Astrocyte (in vitro differentiated cells and primary cell): ENCODE measurements at places on chromosomes 12 and 14. TPM values are rescaled to one million over a fixed set of nuclear protein-coding genes. Genes with fewer than 3 reads are reported as not detected.

GRCh38 chr12:119603767-119604166, 10.2 kb downstream of the TMEM233 start:
- DNase-seq: no peak

- peak; percentile 20 for DNase-seq
These were observed 50.1 kb downstream of the KLRG1 start for GRCh38 chr12:9039397-9039977.

- DNase-seq: peak; percentile 76
These were observed 125.6 kb upstream of the NOS1 start for GRCh38 chr12:117486840-117487659.

DNA sequence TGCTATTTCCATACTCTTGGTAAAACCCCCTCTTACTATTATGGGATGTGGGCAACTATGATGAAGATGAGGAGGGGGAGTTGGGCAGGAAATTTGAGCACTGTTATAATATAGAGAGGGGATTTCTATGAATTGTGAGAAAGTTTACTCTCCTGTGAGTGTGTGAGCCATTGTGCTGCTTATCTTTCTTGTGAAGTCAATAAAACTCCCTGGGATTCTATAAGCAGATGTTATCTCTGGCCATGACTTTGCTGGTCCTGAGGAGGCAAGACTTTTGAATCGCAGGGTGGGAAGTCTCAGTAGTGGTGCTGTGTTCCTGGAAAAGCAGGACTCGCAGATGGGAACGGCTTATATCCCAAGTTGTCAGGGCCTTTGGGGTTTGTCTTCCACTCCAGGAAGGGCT, 62.2 kb downstream of the EMP1 start:
- DNase-seq: no peak

GRCh38 chr14:50798048-50798421, 32.9 kb downstream of the NIN start:
- no peak for DNase-seq

DNA sequence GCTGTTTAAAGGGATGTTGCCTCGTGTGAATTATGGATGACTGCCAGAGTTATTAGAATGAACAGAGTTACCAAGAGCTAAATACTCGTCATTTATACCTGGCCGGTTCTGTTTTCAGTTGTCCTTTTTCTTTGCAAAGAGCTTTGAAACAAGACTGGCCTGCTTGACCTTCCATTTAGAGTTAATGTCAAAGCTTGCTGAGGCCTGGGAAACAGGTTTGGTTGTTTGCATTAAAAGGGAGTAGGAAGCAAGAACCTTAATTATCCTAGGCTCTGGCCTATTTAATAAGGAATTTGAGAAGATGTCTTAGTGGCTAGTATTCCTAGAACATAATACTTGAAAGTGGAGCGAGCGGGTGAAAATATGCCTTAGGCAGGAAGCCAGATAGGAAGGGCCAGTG, 233.3 kb downstream of the CACNA1C start:
- DNase-seq: no peak

- DNase-seq: no peak
These were observed 9.2 kb upstream of the NUAK1 start for GRCh38 chr12:106147956-106148355.

DNA sequence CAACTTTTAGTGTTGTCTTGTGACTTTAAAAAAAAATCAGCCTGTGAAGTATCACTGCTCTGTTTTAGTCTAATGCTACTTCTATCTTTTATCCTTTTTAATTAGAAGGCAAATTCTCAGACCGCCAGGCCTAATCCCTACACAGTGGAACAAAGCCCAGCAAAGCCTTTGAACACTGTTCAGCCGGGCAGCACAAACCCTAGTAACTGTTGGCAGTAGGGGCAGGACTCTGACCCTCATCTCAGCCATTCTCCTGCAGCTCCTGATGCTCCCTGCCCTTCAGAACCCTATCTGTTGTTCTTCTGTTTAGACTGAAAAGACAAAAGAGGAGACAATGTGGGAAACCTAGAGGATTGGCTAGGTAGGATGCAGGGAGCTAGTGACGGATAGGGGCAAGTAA, 78.0 kb upstream of the OTX2 start:
- DNase-seq: no peak

GRCh38 chr14:76985540-76986230, 42.8 kb downstream of the IRF2BPL start:
- peak; percentile 29 for DNase-seq

DNA sequence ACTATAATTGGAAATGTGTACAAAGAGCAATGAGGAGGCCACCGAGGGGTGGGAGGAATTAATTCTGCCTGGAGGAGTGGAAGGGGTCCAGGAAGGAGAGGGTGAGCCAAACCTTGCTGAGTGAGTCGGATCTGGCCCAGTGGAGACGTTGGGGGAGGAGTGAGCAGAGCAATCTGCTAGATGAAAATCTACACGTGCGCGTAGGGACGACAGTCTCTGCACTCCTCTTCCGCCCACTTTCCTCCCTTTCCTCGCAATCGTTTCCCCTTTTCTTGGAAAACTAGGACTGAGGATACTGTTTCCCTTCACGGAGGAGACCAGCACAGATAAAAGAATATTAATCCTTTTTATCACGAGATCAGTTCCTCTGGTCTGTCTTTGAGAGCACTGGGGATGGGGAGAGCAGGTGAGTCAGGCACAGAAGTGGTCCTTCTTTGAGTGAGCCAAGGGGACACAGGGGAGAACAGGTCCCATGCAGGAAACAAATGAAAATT, 2.9 kb upstream of the NAB2 start:
- peak; percentile 44 for DNase-seq

DNA sequence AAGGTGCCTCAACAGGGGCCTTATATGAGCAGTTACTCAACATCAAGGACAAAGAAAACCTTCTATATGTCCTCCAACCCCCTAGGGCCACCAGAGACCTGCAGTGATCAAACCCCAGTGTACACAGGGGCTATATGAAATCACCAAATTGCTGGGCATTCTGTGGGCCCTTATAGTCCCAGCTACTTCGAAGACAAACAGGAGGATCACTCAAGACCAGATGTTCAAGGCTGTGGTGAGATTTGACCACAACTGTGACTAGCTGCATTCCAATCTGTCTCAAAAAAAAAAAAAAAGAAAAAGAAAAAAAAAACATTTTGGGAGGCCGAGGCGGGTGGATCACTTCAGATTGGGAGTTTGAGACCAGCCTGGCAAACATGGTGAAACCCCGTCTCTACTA, 51.0 kb upstream of the PRB2 start:
- no peak for DNase-seq

GRCh38 chr12:124015494-124016461, 42.8 kb downstream of the ZNF664 start:
- DNase-seq: no peak

DNA sequence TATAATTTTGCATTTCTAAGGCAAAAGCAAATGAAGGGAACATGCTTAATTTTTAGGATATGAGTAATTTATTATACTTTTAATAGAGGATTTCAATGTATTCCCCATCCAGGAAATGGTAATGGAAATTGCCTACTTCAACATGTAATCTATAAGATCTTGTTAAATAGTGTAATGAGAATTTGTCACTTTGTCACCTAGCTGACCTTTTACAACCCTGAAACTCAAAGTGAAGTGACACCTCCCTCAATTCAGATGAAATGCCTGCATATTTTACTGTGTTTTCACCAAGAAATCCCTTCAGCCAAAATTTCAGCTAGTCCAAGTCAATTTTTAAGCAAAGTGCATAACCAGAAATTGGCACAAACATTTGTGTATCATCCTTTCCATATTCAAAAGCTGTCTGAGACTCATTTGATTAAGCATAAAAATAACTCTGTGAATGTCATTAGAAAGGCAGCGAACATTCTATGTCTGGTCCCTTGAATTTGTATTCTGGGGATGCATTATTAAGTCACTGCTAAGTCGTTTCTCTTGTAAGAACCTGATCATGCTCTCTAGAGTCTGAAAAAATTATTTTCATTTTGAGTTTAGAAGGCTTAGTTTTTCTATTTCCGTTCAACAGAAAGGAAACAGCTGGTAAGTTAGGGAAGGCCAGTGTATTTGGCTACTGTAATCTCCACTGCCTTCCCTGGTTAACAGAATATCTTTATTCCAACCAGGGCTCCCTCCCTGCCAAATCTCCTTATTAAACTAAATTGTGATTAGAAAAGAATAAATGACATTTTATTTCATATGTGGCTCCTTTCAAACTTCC, 100.8 kb downstream of the IGF1 start:
- no peak for DNase-seq

DNA sequence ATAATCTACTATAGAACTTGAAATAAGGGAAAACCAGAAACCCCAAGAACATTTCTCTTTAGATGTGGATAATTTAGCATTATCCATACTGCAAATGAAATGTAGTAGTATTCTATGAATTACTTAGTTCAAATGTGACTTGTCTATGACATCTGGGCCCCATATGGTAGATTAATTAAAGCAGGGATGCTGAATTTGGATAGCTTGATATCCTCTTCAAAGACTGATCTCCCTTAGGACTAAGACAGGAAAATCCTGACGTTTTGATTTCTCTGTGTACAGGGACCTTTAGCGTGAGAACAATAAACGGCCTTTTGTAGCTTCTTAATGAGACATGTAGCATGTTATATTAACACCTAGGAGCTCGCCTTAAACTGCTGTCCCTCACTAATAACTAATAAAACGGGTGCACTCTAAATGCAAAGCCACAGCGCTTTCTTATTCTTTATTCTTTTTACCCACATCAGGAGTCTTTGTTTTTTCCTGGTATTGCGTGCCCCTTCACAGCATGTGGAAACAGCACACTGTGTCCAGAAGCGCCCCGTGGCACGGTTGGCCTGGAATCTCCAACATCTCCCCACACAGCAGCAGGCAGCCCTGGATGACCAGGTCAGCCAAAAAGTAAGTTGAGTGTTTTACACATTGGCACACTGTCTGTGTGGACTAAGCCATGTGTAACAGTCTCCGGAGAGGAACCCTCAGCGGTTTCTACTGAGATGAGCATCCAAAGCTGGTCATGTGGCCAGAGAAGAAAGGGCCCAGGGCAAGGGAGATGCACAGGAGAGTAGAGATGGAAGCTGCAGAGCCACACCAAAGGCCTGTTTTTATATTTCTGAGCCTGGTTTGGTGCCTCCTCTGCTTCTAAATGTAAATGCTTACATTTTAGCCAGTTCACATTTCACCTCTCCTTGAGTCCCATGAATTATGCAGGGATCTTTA, 93.1 kb downstream of the SRGAP1 start:
- DNase-seq: no peak

DNA sequence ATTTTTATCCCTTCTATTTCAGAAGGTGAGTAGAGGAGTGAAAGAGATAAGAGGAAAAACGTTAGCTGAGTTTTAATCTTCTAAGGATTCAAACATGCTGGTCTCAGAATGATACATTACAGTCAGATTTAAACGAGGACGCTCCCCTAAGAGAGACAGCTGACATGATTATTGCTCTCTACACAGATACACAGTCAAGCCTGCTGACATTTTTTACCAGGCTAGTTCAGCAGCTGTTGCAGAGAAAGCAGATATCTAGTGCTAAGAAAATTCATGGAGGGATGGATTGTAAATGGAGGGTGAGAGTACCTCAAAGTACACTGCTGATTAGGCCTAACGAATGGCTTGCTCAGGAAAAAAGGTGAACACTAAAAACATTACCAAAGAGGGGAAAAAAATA, 31.9 kb upstream of the SOS2 start:
- DNase-seq: no peak

GRCh38 chr12:29869946-29870345, 86.2 kb upstream of the TMTC1 start:
- DNase-seq: no peak

- peak; percentile 82 for DNase-seq
These were observed 332.9 kb downstream of the BCAT1 start for GRCh38 chr12:24615967-24616411.

GRCh38 chr12:79020106-79020505, 155.5 kb downstream of the SYT1 start:
- DNase-seq: peak; percentile 56

DNA sequence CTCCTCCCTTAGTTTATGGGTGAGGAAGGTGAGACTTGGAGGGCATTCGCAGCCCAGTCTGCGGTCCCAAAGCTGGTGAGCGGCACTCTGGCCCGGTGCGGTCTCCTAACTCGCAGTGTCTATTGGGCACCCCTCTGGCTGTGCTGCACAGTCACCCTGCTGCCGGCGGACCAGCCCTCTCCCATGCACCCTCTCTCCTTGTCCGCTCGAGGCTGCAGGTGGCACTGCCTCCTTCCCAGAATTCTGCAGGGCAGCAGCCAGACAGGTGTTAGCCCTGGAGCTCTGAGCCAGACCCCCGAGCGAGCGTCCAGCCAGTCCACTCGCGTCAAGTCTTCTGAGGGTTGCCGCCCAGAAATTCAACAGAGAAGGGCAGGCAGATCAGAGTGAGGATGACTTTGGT, 56.8 kb upstream of the DYNC1H1 start:
- no peak for DNase-seq

DNA sequence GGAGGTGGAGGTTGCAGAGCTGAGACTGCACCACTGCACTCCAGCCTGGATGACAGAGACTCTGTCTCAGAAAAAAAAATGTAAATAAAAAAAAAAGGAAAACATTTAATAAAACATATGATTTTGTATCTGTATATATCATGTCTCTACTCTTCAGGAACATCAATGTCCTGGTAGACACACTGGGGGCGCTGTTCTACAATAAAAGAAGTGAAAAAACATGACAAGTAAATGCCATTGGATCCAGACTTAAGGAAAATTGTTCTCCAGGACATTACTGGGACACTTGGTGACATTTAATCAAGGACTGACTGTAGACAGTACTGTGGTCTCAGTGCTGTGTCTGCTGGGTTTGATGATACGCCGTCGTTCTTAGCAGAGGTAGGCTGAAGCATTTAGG, 15.5 kb upstream of the KLC1 start:
- no peak for DNase-seq

DNA sequence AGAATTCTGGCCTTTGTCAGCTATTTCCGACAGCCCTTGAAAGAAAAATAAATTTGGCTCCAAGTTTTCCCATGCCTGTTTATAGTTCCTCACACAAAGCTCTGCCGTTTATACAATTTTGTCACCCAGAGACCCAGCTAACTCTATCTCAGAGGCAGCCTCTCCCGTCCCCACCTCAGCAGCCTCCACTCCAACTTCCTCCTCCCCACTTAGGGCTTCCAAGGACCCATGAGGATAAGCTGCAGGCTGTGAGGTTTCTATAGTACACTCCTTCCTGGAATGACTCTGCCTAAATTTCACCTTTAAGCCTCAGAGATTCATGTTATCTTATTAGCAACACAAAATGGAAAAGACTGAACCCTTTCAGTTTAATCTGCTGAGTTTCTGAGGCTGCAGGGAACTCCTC, 71.8 kb downstream of the TTC9 start:
- no peak for DNase-seq

- DNase-seq: no peak
These were observed 67.2 kb downstream of the CCDC88C start for GRCh38 chr14:91350483-91350812.

GRCh38 chr14:69711881-69712560, 54.9 kb upstream of the SRSF5 start:
- peak; percentile 59 for DNase-seq

GRCh38 chr12:91138337-91138920, 27.1 kb upstream of the LUM start:
- no peak for DNase-seq

- no peak for DNase-seq
These were observed 32.0 kb upstream of the SEL1L start for GRCh38 chr14:81565441-81566290.

Gene GARIN6
- total RNA-seq: not detected in 2 replicates

Gene PLD4
- 0.14 and 0.60 TPM in 2 replicates for total RNA-seq

Gene CDK17
- total RNA-seq: 53.0 and 64.2 TPM in 2 replicates

Gene OAS2
- 94.2 and 132 TPM in 2 replicates for total RNA-seq

Gene CMKLR1
- 0.57 and 2.2 TPM in 2 replicates for total RNA-seq

Gene EGLN3
- 13.3 and 24.5 TPM in 2 replicates for total RNA-seq

Gene KRT8
- total RNA-seq: 2,321 and 2,570 TPM in 2 replicates

Gene BORCS5
- 8.1 and 10.4 TPM in 2 replicates for total RNA-seq

Gene AQP2
- not detected in 2 replicates for total RNA-seq

Gene GPATCH2L
- total RNA-seq: 54.3 and 60.8 TPM in 2 replicates

Gene ENDOU
- total RNA-seq: not detected in 2 replicates

Gene CLBA1
- 6.3 and 7.2 TPM in 2 replicates for total RNA-seq

Gene ANKLE2
- 123 and 140 TPM in 2 replicates for total RNA-seq

Gene PSMC6
- 70.0 and 74.1 TPM in 2 replicates for total RNA-seq
